ENCODE measurements at places on chromosomes 4 and X.
A peak's percentile ranks its signal among the peaks of the same experiment; 100 is the strongest.

DNA sequence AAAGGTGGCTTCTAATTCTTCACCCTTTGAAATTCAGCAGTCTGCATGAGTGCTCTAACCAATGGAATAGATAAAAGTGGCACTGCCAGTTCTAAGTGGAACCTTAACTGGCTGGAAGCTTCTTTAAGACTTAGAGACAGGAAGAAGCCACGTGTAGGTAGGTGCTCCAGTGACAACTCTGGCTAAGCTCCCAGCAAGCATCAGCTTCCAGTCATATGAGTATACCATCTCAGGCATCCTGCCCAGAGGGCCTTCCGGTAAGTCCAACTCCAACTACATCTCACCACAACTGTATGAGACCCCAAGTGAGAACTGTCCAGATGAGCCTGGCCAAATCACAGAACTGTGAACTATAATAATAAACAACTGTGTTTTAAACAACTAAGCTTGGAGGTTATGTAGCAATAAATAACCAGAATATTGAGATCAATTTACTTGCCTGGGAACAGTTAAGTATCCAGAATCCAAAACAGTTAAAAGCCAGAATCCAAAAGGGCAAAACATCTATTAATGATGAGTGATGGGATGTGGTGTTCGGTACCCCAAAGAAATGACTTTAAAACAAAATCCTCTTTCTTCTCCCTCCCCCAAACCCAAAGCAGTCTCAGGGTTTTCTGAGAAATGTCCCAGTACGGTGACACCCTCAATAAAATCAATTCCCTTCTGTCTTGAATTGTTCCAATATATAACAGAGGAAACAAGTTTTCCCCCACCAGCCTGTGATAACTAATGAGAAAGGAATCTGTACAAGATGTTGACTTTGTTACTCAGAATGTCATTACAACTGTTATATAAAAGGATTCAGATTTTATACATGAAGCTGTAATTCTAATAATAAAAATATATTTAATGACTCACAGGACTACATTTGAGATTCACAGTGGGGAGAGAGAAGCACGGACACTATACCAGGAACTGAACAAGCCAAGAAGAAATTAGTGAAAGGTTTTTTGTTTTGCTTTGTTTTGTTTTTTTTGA, 4.2 kb downstream of the TSPAN5 start:
- DNase-seq, result peak; percentile 97

DNA sequence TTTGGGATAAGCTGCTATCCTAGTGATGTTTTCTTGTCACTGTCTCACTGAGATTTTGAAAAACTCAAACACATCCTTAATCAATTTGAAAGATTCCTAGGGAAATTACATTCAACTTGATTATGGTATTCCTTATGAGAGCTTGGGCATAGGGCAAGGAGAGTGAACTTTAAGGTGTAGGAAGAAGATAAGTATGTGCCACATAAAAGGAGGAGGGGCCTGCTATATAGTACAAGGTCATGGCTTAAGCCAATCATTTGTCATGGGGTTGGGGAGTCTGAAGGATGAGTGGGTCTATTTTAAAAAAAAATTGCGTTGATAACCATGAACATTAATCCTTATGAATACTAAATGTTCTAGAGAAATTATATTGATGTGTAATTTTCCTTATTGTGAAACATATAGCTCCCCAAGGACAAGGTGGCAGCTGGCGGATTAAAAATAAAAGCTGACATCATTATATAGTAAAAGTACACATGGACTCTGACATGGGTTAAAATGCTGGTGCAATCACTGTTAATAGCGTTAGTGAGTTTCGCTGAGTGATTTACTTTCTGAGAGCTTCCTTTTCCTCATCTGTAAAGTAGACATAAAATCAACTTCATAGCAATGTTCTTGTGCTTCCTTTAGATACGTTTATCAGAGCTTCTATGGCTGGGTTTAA, 17.4 kb downstream of the GALNT7 start:
- DNase-seq, result no peak

- no peak for DNase-seq
Measured at GRCh38 chr4:130335417-130336194, 1239.7 kb downstream of the C4orf33 start.

DNA sequence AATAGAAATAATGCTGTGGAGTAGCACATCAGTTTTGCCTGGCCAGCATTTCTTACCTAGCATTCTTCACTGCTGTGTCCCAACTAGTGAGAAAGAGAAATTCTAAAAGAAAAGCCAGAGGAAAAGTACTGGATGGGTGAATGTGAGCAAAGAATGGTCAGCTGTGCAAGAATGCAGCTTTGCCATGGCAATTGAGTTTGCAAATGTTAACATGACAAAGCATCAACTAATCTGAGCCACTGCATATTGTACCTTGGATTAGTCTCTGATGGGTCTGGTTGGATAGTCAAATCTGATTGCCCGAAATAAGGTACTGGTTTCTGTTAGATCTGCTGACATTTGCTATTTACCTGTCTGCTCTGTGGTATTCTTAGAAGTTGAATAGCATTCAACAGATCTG, 38.7 kb downstream of the ADD1 start:
- no peak for DNase-seq

GRCh38 chrX:138886769-138887168, 175.3 kb upstream of the FGF13 start:
- DNase-seq, result no peak

DNA sequence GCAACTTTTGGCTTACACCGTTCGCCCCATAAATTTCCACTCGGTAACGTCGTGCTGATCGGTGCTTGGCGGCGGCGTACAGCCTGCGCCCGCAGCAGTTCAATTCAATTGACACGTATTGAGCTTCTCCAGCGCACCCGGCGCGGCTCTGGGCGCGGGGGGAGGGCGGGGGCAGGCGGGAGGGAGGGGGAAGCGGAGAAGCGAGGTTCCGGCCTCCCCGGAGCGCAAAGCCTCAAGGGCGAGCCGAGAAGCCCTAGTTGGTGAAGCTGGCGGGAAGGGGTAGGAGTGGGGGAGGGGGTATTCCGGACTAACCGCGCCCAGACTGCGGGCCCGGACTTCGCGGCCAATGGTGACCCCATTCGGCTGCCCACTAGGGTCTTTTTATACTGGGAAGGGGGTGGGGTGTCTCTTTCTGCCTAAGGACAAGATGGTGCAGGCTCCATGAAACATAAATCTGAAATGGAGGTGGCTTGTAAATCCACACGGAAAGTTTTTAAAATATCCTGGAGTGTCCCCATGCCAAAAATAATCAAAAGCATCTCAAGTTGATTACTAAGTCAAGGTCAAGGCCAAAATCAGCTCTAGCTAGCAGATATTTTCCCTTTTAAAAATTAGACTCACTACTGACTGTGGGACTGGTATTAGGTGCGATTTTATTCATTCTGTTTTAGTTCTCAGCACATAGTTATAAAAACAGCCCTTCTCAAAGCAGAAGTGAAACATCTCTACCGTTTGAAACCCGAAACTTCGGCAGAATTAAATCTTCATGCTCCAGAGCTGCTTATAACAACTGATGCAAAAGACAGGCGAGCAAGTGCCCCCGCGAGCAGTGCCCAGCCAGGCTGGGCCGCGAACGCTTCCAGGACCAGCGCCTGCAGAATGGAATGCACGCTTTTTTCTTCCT, 1.5 kb upstream of the BCOR start:
- DNase-seq, result no peak

- peak; percentile 1 for DNase-seq
Measured at GRCh38 chr4:186190581-186191199, 677 bp upstream of the CYP4V2 start.

DNA sequence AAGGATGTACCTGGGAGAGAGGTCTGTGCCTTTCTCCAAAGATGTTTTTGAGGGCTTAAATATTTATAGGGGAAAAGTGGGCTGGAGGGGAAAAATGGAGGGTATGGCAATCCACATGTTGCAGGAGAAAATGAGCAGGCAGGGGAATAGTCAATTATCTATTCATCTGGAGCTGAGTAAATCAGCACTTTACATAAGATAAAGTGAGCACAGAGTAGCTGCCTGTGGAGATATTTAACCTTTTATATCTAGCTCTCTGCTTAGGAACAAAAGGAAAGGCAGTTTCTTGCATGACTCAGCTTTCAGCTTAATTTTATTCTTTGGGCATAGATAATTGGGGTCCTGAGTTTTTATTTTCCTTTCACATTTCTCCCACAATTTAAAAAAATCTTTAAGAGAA, 93.6 kb upstream of the NPY2R start:
- no peak for DNase-seq

- DNase-seq, result no peak
Measured at GRCh38 chrX:9609499-9609898, 144.6 kb downstream of the TBL1X start.

DNA sequence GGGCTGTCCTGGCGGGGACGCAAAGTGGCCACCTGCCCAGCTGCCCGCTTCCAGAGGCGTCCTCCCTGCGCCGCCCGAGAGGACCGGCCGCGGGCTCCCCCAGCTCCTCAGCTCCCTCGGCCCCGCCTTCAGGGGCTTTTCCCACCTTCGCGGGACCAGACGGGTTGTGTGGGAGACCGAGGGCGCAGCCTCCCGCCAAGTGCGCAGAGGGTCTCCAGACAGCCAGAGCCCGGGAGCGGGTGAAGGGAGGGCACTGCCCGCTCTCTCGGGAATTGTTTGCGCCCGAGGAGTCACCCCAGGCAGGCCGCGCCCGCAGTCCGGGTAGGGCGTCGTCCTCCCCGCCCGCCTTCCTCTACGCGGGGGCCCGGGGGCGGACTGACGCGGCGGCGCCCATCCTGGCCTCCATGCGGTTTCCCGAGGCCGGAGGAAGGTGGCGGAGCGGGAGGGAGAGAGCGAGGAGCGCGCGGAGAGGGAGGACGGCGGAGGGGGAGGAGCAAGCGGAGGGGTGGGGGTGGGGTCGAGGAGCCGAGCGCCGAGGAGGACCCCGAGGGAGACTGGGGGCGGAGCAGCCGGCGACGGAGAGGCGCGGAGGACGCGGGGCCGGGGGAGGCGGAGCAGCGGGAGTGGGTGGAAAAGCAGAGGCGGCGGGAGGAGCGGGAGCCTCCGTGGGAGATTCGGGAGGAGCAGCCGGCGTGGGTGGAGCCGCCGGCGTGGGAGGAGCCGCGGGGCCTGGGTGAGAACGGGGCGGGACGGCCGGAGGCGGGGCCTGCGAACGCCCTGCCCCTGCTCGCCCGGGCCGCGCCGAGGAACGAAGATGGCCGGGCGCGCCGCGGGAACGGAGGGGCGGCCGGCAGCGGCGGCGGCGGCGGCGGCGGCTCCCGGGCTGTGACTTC, 47.5 kb downstream of the CLDN34 start:
- DNase-seq, result peak; percentile 89

- DNase-seq, result no peak
Measured at GRCh38 chr4:96691521-96691920, 851.6 kb downstream of the PDHA2 start.

DNA sequence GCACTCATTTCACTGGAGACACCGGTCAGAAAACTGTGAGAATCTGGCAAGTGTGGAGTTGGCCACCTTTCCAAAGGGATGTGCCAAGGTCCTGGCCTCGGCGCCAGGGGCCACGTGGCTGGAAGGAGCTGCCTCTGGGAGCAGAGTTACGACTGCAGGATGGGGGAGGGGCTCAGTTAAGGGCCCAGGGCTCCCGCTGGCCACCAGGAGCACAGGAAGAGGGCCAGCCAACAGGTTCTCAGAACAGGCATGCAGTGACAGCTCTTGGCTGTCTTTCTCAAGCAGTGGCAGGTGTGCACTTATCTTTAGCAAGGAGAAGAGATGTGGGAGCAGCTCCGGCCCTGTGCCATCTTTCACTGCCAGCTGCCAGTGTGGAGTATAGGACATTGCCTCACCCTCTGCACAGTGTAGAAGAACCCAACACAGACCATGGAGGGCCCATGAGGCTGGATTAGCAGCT, 115.9 kb upstream of the RBPJ start:
- DNase-seq, result no peak

GRCh38 chr4:48499551-48500066, 9.6 kb downstream of the ZAR1 start:
- no peak for DNase-seq

GRCh38 chrX:55841962-55842752, 124.6 kb downstream of the RRAGB start:
- DNase-seq, result no peak

Data from fibroblast of upper back skin (primary cell).